ENCODE measurements at places on chromosomes 1 and 21. TPM values are rescaled to one million over a fixed set of nuclear protein-coding genes. Genes with fewer than 3 reads are reported as not detected.

- H3K27me3 ChIP-seq = no peaks in the 10 kb centered on the region
- no peak for DNase-seq
- no peaks in the 10 kb centered on the region for H3K36me3 ChIP-seq
- no peak overlapping the region for H3K27ac ChIP-seq
- H3K4me3 ChIP-seq = no peak overlapping the region
Observed at GRCh38 chr21:33396951-33397350, 6.3 kb upstream of the IFNGR2 start.

- no peaks in the 10 kb centered on the region for H3K4me1 ChIP-seq
- DNase-seq = no peak
- H3K36me3 ChIP-seq = no peaks in the 10 kb centered on the region
Observed at GRCh38 chr1:218878369-218878768, 295.3 kb upstream of the LYPLAL1 start.

DNA sequence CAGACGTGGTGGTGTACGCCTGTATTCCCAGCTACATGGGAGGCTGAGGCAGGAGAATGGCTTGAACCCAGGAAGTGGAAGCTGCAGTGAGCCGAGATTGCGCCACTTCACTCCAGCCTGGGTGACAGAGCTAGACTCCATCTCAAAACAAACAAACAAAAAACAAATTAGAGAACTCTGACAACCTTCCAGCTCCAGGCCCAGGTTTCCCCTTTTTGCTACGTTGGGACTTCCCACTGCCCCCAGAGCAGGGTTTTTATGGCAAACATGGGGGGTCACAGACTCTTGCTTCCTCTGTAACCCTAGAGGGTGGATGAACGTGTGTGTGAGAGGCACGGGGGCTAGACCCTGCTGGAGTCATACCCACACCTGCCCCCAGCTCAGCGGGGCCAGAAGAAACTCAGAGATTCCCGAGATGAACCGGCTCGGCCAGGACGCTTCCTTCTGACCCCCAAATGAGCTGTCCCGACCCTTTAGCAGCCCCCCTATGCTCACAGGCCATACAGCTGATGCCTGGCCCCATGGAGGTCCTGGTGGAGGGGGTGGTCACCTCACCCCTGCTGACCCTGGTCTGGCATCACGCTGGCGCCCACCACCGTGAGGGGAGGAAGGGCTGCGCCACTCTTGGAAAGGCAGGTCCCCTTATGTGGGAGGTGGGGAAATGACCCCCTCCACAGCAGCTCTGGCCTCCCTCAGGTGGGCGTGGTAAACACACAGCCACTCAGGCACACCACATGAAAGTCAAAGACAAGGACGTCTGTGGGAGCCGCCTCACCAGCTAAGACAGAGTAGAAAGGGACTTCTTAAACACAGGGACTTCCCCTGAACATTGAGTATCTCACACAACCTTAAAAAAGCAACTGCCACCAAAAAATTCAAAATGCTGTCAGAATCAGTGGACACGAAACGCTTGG lies 7.1 kb downstream of the GPR157 start:
- no peaks in the 10 kb centered on the region for H3K27me3 ChIP-seq
- no peak overlapping the region for H3K4me3 ChIP-seq
- no peaks in the 10 kb centered on the region for H3K36me3 ChIP-seq
- no peak for DNase-seq
- peaks cover 15% of the 10 kb centered on the region for H3K4me1 ChIP-seq

GRCh38 chr1:224434691-224435317 lies at the start of gene WDR26:
WDR26 (minus strand) TSS chr1:224434797.
- H3K4me3 ChIP-seq = peak within 1 kb of the TSS; percentile 83
- no peaks in the 10 kb centered on the region for H3K36me3 ChIP-seq
- peak within 1 kb of the TSS; percentile 99 for H3K27ac ChIP-seq

DNA sequence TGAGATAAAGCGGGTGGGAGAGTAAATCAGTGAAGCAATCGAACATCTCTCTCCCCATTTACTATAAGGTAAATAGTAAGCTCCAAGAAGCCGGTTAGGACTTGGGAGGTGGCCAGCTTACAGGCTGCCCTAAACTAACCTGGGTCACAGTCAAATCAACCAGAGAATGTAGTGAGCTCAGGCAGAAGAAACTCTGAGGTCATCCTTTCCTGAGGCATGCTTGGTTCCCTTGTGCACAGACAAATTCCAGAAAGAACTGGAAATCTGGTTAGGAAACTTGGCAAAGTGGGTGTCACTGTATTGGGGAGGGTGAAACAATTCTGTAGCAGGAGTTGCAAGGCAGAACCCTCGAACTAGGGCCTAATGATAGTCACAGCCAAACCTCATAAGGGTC lies 72.5 kb downstream of the NTMT2 start:
- H3K36me3 ChIP-seq = no peaks in the 10 kb centered on the region
- no peak for DNase-seq
- no peak overlapping the region for H3K4me3 ChIP-seq
- no peaks in the 10 kb centered on the region for H3K27me3 ChIP-seq
- no peaks in the 10 kb centered on the region for H3K4me1 ChIP-seq

GRCh38 chr1:223831755-223832636 lies 13.8 kb downstream of the TP53BP2 start:
- no peaks in the 10 kb centered on the region for H3K36me3 ChIP-seq

GRCh38 chr1:89737985-89738510 lies 82.8 kb upstream of the LRRC8D start:
- H3K36me3 ChIP-seq = no peaks in the 10 kb centered on the region
- DNase-seq = no peak
- no peaks in the 10 kb centered on the region for H3K27me3 ChIP-seq
- H3K27ac ChIP-seq = no peak overlapping the region

- no peaks in the 10 kb centered on the region for H3K27me3 ChIP-seq
- no peak overlapping the region for H3K4me3 ChIP-seq
- no peak overlapping the region for H3K27ac ChIP-seq
- H3K36me3 ChIP-seq = no peaks in the 10 kb centered on the region
- H3K4me1 ChIP-seq = no peaks in the 10 kb centered on the region
Observed at GRCh38 chr21:39630191-39630591, 17.5 kb downstream of the B3GALT5 start.

GRCh38 chr1:27097484-27097917 lies 57.4 kb downstream of the SLC9A1 start:
- DNase-seq = peak; percentile 86
- H3K27ac ChIP-seq = peak overlapping the region; percentile 96
- H3K4me3 ChIP-seq = no peak overlapping the region
- peaks cover 24% of the 10 kb centered on the region for H3K4me1 ChIP-seq
- H3K36me3 ChIP-seq = no peaks in the 10 kb centered on the region

- H3K4me1 ChIP-seq = no peaks in the 10 kb centered on the region
- no peak for DNase-seq
- H3K27me3 ChIP-seq = no peaks in the 10 kb centered on the region
- H3K27ac ChIP-seq = no peak overlapping the region
- H3K4me3 ChIP-seq = no peak overlapping the region
- no peaks in the 10 kb centered on the region for H3K36me3 ChIP-seq
Observed at GRCh38 chr1:213783893-213784292, 203.9 kb upstream of the PROX1 start.

DNA sequence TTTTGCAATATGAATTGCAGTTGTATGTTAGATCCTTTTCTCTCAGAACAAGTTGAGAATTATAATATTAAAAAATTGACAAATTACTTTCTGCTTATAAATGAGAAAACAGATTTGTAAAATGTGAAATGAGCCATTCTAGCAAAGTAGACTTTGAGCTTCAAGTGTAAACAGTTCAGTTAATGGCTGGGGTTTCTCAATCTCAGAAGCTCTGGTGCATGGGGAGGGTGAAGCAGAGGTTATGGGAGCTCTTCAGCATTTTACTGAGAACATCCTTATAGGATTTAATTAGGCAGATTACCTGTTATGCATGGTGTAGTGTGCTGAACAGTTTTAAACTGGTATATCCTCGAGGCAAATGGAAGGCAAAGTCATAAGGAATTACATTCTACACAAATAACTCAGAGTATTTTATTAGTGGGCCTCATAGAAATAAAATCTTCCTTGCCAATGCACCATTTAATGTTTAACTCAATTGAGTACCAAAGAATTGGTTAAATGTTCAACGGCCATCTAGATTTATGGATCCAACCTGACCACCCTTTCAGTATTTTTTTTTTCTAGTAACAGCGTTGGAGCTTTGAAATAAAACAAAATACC lies 1143.6 kb upstream of the ADGRL2 start:
- no peaks in the 10 kb centered on the region for H3K27me3 ChIP-seq
- H3K4me1 ChIP-seq = no peaks in the 10 kb centered on the region
- H3K27ac ChIP-seq = no peak overlapping the region
- DNase-seq = no peak
- no peak overlapping the region for H3K4me3 ChIP-seq

DNA sequence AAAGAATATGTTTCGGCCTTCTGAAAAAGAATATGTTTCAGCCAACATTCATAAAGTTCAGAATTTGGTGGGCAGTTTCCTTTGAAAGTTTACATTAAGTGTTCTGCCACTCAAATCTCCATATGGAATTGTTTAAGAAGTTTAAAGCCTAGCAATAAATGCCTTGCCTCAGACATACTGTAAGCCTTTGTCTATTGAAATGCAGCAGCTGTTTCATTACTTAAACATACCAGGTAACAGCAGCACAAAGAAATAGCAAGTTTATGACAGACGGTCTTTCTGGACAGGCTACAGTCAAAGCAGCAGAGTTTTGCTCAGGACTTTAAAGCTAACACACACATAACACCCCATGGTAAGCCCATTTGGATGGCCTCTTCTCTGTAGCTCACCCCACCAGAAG lies 38.5 kb upstream of the C1orf105 start:
- H3K27me3 ChIP-seq = no peaks in the 10 kb centered on the region
- H3K4me3 ChIP-seq = no peak overlapping the region
- no peaks in the 10 kb centered on the region for H3K4me1 ChIP-seq
- DNase-seq = no peak
- H3K27ac ChIP-seq = no peak overlapping the region
- H3K36me3 ChIP-seq = no peaks in the 10 kb centered on the region

- H3K4me3 ChIP-seq = no peak overlapping the region
- no peak overlapping the region for H3K27ac ChIP-seq
- no peaks in the 10 kb centered on the region for H3K27me3 ChIP-seq
- H3K36me3 ChIP-seq = peaks cover 19% of the 10 kb centered on the region
Observed at GRCh38 chr1:156948708-156949107, 28.3 kb downstream of the LRRC71 start.

GRCh38 chr21:36126621-36127110 lies 8.2 kb upstream of the CBR3 start:
- H3K4me3 ChIP-seq = no peak overlapping the region
- no peaks in the 10 kb centered on the region for H3K36me3 ChIP-seq
- no peak for DNase-seq
- no peaks in the 10 kb centered on the region for H3K27me3 ChIP-seq

- peak overlapping the region; percentile 79 for H3K4me3 ChIP-seq
- H3K4me1 ChIP-seq = no peaks in the 10 kb centered on the region
- no peaks in the 10 kb centered on the region for H3K27me3 ChIP-seq
- H3K27ac ChIP-seq = no peak overlapping the region
- no peak for DNase-seq
- peaks cover 5% of the 10 kb centered on the region for H3K36me3 ChIP-seq
Observed at GRCh38 chr1:67427947-67428346, 2.3 kb downstream of the SERBP1 start.

GRCh38 chr1:204335533-204335932 lies 24.2 kb downstream of the PLEKHA6 start:
- H3K27me3 ChIP-seq = no peaks in the 10 kb centered on the region
- no peaks in the 10 kb centered on the region for H3K4me1 ChIP-seq
- no peak for DNase-seq
- no peak overlapping the region for H3K4me3 ChIP-seq
- H3K27ac ChIP-seq = no peak overlapping the region
- H3K36me3 ChIP-seq = no peaks in the 10 kb centered on the region

DNA sequence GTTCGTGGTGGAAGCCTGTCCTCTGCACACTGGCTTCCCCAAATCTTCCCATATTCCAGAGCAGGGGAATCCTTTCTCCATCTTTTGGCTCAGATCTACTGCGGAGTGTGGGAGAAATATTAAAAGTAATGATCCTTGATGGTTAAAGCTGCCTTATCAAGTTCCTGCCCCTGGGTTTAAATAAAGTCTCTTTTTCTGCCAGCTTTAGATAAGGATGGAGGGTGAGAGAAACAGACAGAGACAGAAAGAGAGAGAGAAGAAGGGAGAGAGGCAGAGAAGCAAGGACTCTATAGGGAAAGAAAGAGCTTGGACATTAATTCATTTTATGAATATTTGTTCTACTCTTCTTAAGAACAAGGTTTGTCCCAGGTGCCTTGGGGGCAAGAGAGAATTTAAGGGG lies 98.0 kb downstream of the KCNJ15 start:
- H3K27ac ChIP-seq = no peak overlapping the region
- H3K36me3 ChIP-seq = no peaks in the 10 kb centered on the region
- no peak for DNase-seq
- no peak overlapping the region for H3K4me3 ChIP-seq
- H3K4me1 ChIP-seq = peaks cover 9% of the 10 kb centered on the region

GRCh38 chr1:245583081-245583480 lies 428.3 kb downstream of the KIF26B start:
- no peaks in the 10 kb centered on the region for H3K4me1 ChIP-seq
- no peak overlapping the region for H3K27ac ChIP-seq
- H3K4me3 ChIP-seq = no peak overlapping the region
- H3K27me3 ChIP-seq = no peaks in the 10 kb centered on the region
- no peak for DNase-seq

DNA sequence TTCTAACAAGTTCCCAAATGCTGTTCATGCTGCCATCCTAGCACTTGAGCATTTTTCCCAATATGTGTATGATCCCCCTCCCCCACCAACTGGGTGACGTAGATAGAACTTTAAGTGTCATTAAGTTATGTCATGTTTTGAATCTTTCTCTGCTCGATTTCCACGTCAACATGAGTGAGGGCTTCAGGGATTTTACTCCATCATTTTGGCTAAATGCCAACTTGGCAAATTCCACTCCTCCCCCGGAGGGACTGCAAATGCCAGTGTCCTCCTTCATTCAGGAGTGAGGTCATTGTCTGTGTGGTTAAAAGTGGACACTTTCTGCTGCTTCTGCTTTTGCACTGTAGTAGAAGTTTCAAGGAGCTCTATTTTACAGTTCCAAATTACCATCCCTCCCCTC lies 201.7 kb downstream of the FGGY start:
- H3K27ac ChIP-seq = peak overlapping the region; percentile 42
- H3K4me3 ChIP-seq = no peak overlapping the region
- no peaks in the 10 kb centered on the region for H3K27me3 ChIP-seq
- peaks cover 11% of the 10 kb centered on the region for H3K4me1 ChIP-seq
- no peak for DNase-seq

The OR2G3 gene
- not detected for total RNA-seq

The SPATA21 gene
- not detected for total RNA-seq

The ASB17 gene
- total RNA-seq = not detected

The VWA1 gene
- total RNA-seq = 35.7 TPM

The TFF3 gene
- 108 TPM for total RNA-seq

The RUNX1 gene
- 127 TPM for total RNA-seq

The ZFP69 gene
- total RNA-seq = 4.8 TPM

The IQCC gene
- total RNA-seq = 1.8 TPM

The GJA8 gene
- total RNA-seq = not detected

Data from breast epithelium (tissue), 4 donors.